ENCODE measurements at places on chromosomes 5 and 9.
A peak's percentile ranks its signal among the peaks of the same experiment; 100 is the strongest.

GRCh38 chr9:27632254-27632653 is 59.0 kb upstream of the C9orf72 start:
- no peak for DNase-seq

GRCh38 chr5:64834037-64834436 is 65.3 kb downstream of the CWC27 start:
- DNase-seq: no peak

DNA sequence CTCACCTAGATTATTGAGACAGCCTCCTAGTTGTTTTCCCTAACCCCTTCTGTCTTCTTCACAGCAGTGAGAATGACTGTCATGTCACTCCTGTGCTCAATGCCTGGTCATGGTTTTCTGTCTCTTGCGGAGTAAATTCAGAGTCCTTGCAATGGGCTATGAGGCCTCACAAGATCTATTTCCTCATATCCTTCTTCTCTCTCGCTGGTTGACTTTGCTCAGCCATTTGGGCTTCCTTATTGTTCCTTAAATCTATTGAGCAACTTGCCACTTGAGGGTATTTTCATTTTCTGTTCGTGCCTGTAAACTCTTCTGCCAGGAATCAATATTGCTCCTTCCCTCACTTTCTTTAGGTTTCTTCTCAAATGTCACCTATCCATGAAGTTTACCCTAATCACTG is 9.0 kb downstream of the PPP3R2 start:
- DNase-seq: peak; percentile 80

- no peak for DNase-seq
These were observed 24.0 kb upstream of the SYNPO start for GRCh38 chr5:150616506-150616905.

DNA sequence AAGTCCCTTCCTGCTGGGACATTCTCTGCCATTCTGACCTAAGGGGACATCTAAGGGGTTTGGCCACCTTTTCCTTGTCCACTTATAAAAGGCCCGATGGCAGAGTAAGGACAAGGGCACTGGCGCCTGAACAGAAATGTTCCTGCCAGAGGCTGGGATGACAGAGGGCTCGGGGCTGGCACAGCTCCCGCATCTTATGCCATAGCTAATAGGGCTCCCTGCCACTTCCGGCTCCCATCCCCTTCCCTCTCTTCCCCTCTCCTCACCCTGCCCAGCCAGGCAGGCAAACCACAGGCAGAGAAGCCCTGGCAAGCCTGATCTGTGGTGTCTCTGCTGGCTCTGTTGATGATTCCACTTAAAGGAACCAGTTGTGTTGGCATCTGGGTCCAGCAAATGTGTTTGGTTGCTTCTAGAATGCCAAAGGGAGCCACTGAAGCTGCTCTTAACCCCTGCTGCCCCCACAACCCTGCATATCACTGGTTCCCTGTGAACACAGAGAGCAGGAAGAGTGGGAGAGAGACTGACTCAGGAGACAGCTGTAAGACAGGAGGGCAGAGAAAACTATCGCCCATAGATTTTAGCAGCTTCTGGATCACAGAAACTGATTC is 18.4 kb upstream of the ADRA1B start:
- DNase-seq: no peak

DNA sequence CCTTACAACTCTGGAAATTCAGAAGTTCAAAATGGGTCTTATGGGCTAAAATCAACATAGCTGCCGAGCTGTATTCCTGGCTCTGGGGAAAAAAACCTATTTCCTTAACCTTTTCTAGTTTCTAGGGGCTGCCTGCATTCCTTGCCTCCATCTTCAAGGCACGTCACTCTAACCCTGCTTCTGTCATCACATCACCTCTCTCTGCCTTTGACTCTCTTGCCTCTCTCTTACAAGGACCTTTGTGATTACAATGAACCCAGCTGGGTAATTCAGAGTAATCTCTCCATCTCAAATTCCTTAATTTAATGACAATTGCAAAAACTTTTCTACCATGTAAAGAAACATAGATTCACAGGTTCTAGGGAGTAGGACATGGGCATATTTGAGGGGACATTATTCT is 103.1 kb upstream of the SMC2 start:
- DNase-seq: no peak

DNA sequence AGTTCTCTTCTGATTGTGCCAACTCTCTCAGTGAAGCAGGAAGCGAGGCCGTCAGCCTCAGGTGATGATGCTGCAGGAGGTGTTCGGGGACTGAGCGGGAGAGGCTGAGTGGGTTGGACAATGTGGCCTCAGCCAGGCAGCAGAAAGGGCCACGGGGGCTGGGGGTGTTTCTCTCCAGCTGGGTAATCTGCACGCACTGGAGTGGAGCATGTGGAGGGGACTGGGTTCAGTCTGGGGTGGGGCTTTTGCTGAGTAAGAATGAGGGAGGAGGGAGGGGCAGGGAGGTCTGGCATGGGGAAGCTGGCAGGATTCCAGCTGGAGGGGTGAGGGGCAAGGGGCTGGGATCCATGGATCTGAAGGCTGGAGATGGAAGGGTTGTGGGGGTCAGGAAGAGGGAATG is 60.8 kb upstream of the PHYKPL start:
- DNase-seq: no peak

DNA sequence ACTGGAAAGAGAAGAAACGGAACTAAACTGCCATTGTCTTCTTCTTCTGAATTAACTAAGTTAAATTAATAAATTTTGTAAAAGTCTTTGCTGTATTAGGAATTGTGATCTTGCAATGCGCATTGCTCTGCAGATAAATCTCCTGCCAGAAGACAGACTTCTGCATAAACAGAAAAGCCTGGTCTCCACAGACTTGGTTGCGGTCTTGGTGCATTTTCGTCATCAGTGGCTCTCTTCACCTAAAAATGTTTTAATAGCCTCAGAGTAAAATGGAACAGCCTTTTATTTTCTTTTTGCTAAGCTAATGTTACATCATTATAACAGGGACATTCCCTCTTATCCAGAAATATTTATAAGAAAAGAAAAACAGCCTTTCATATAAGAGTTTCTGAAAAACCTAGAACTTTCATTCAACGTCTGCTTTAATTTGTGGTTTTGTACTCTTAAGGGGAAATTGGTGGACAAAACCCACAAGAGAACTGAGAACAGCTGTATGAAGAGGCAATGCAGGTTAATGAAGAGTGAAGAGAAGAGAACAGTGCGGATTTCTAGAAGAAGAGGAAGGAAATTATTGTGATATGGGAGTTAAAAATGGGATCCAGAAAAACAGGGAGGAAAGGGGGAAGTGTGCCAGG is 10.1 kb downstream of the IFNA5 start:
- DNase-seq: no peak

DNA sequence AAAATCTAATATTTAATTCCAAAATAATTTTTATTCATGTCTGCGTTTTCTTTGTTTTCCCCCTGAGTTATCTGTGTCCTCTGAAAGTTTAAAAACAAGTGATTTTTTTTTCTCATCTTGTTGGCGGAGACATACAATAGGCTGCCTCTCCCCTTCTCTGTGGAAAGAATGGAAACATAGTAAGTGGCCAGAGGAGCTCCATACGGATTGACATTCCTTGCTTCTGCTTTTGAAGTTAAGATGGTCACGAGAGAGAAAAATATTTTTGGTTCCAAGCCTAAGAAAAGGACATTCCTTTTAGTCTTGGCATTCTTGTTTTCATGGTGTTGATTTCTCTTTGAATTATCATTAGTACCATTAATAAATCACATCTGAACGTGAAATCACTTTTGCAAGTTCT is 28.3 kb downstream of the ZNF462 start:
- no peak for DNase-seq

GRCh38 chr5:164809821-164810220 is 1304.4 kb downstream of the MAT2B start:
- DNase-seq: no peak

DNA sequence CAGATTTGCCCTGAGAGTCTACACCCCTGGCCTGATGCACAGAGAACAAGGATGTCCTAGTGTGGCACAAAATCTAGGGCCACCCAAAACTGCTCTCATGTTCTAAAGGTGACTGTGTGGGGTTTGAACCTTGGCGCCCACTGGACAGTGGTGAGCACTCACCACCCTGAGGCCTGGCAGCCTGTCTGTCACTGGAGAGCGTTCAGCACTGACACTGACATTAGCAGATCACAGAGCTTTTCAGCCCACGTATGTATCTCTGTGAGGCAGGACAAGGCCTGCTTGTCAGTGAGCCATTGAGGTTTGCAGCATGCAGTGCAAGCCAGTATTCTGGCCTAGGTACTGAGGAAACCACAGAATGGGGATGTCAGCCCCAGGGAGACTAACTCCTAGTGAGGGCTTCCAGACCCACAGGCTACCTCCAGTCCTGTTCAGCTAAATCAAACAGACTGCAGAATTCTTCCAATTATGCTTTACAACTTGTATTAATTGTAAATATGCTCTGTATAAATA is 38.9 kb upstream of the SLC2A8 start:
- no peak for DNase-seq

DNA sequence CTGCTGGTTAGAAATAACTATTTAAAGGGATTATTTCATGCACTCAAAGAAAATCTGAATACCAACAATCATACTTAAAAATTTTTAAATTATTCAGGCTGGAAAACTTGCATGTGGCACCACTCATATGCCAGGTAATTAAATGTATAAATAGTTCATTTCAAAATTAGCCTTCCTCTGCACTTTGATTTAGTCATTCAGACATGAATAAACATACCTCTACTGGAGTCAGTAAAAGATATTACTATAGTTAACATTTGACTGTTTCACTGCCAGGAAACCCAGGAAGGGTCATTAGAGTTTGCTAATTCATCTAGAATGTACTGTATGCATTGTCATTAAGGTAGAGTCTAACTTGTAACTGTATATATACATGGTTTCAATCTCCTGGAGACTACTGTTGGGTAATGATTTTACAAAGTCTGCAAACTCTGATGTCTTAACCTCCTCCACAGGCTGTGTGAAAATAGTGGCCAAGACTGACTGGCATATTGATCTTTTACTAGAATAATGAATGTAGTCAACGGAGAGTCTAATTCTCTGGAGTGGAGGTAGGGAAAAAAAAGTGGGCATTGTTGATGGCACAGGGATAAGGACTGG is 43.7 kb downstream of the TEX10 start:
- no peak for DNase-seq

DNA sequence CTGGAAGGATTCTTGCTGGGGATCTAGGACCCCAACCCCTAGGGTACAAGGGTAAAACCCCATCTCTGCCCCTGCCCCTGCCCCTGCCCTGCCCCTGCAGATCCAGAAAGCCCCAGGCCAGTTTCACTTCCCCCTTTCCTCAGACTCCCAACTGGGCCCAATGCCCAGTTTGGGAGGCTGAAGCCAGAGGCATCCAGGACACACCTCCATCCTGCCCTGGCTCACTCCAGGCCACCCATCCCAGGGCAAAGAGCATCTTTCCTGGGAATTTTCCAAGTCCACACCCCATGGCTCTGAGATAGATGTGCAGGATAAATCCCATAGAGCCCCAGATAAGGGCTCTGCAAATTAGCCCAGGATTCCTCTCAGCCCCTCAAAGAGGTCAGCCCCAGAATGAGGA is 17.4 kb downstream of the CNTFR start:
- peak; percentile 33 for DNase-seq

- no peak for DNase-seq
These were observed 215.1 kb upstream of the DAPK1 start for GRCh38 chr9:87282538-87282937.

GRCh38 chr5:107858324-107858723 is 187.6 kb upstream of the EFNA5 start:
- no peak for DNase-seq

DNA sequence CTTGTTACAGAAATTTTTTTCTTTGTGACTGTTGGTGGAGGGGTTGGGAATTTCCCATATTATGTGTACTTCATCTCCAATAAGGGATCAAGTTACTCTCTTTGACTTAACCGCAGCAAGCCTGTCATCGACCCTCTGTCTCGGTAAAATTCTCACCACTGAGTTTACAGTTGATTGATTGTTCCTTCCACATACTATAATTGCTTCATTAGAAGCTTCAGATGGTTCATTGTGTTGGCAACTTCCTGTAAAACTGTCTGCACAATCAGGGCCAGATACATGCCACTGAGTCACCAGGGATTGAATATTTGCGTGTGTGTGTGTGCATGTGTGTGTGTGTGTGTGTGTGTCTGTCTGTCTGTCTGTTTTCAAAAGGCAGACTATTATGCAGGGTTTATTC is 176.6 kb downstream of the ZNF462 start:
- no peak for DNase-seq

GRCh38 chr9:91162784-91163443 is 198.8 kb downstream of the AUH start:
- peak; percentile 80 for DNase-seq

DNA sequence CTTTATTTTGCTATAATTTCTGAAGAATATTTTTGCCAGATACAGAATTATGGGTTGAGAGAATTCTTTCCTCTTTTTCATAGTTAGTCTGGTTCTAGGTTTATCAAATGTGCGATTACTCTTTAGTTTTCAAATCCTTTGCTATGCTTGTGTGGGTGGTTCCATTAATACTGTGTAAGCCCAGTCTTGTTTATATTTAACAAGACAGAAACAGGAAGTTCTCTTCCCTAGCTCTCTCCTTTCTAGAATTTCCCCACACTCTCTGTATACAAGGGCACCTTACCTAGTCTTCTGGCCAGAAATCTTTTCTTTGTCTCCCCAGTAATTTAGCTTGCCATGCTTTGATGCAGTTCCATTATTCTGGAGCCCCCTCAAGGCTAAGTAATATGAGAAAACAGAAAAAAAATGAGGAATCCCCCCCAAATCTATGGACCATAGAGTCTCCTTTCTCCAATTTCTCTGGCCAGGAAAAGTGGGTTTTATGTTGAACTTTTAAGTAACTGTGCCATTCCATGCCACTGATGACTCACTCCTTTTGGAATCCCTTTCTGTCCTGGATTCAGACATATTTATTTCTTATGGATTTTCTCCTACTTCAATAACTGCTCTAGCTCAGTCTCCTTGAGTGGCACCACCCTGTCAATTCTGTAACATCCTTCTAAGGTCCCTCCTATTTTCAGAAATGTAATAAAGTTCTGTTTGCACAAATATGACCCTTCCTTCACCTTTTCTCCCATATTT is 1714.1 kb downstream of the EFNA5 start:
- no peak for DNase-seq

DNA sequence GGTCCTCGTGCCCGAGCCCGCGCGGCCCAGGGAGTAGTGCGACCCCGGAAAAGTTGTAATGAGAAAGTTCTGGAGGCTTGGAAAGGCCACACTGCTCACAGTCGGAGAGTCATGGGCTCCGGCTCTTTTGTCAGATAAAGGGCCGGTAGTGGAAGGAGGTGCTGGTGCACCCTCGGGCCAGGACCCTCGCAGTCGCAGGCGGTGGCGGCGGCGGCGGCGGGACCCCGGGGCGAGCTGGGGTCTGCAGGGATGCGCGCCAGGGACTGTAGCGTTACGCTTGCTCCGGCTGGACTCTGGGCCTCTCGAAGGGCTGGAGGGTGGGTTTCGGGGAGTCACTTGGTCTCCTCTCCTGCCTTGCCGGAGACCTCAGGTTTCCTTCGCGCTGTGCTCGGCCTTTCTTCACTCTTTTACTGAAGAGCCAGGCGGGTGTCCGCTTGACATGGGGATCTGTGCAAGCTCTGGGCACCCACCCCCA is 1.5 kb downstream of the RORB start:
- DNase-seq: no peak

- DNase-seq: no peak
These were observed 12.5 kb downstream of the NINJ1 start for GRCh38 chr9:93121316-93122241.
